ENCODE measurements at places on chromosomes 5 and 9.

DNA sequence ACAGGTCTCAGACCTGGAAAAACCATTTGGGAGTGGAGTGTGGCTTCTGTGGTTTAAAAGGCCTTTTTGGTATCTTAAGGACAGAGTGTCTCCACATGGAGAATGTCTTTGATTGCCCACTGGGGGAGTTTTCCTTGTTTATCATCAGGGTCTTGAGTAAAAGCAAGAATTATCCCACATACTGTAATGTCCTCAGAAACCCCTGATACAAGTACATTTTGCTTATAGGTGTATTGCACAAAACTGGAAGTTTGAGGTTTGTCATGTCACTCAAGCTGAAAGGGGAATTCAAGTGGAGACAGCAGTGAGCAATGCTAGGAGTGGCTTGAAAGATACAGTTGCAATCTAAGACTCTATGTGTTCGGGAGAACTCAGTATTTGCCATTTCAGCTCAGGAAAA lies 62.7 kb upstream of the GRAMD2B start:
- DNase-seq, result no peak

GRCh38 chr5:122180146-122180712 lies 50.9 kb downstream of the ZNF474 start:
- DNase-seq, result no peak

DNA sequence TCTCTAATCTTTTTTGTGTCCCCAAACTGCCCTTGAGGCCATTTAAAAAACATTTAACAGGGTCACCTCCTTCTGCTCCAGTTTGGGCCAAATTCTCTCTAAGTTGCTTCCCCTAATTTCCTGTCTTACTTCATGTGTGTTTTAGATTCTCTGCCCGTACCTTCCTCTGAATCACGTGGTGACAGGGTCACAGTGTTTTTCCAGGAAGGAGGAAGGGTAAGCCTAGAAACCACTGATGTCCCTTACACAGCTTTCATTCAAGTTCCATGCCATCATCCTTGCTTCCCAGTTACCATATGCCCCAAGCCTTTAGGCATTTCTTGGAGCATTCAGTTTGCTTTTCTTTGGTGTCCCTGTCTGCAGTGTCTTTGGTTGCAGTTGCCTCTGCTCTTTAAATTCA lies 42.4 kb upstream of the MACIR start:
- no peak for DNase-seq

DNA sequence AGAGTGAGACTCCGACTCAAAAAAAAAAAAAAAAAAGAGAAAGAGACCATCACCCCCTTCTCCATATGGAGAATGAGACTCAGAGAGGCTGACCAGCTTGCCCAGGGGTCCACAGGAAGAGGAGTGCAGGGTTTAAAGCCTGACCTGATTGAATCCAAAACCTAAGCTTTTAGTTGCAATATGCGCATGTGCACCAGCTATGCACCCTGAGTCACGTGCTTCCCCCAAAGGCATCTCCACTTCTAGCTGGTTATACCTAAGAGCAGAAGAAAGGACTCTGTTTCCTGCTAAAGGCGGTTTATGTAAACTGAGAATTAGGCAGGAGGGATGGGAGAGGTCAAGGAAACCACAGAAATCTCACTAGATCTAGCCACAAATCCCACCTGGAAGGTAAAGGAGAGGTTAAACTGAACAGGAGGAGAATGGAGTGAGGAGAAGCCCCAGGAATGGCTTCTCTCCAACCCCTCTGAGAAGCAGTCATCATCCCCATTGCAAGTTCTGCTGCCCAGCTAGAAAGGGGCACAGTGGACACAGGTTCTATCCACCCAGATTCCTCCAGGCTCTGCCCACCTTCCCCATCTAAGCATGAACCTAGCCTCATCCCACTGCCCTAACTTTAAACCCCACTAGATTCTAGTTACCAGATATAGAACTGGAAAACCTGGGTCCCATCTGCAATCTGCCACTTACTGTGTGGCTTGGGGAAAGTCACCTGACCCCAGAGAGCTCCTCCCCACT lies 171.3 kb downstream of the ACTL7B start:
- DNase-seq, result no peak

GRCh38 chr5:88677376-88677895 lies 205.5 kb downstream of the MEF2C start:
- no peak for DNase-seq

- peak; percentile 68 for DNase-seq
These were observed 524 bp downstream of the PRR7 start for GRCh38 chr5:177447066-177447610.

- no peak for DNase-seq
These were observed 81.9 kb upstream of the CTSL start for GRCh38 chr9:87643778-87644570.

- no peak for DNase-seq
These were observed 330.5 kb upstream of the EFNA5 start for GRCh38 chr5:108001222-108001621.

Measured in activated T-helper 1 cell treated with Interleukin-2 at 50 U/mL for 16 hours (primary cell).